ENCODE measurements at places on chromosomes 2 and 18. TPM values are rescaled to one million over a fixed set of nuclear protein-coding genes. Genes with fewer than 3 reads are reported as not detected.

The MEP1B gene
- not detected for total RNA-seq

The GPR35 gene
- total RNA-seq: 0.28 TPM

The RGPD3 gene
- 0.33 TPM for total RNA-seq

The APCDD1 gene
- 24.8 TPM for total RNA-seq

The GAL3ST2 gene
- total RNA-seq: not detected

The TMEM169 gene
- total RNA-seq: 0.27 TPM

The GCKR gene
- 1.2 TPM for total RNA-seq

The LYPD6 gene
- total RNA-seq: 0.33 TPM

The PROC gene
- total RNA-seq: 2.7 TPM

The DAPL1 gene
- 3.3 TPM for total RNA-seq

The RAB12 gene
- total RNA-seq: 47.8 TPM

The TXNDC2 gene
- total RNA-seq: not detected

The MEIS1 gene
- total RNA-seq: 4.3 TPM

GRCh38 chr2:68714866-68715265, 19.7 kb upstream of the ARHGAP25 start:
- no peak for DNase-seq

GRCh38 chr18:8754995-8755960, 49.9 kb downstream of the MTCL1 start:
- DNase-seq: peak; percentile 65

DNA sequence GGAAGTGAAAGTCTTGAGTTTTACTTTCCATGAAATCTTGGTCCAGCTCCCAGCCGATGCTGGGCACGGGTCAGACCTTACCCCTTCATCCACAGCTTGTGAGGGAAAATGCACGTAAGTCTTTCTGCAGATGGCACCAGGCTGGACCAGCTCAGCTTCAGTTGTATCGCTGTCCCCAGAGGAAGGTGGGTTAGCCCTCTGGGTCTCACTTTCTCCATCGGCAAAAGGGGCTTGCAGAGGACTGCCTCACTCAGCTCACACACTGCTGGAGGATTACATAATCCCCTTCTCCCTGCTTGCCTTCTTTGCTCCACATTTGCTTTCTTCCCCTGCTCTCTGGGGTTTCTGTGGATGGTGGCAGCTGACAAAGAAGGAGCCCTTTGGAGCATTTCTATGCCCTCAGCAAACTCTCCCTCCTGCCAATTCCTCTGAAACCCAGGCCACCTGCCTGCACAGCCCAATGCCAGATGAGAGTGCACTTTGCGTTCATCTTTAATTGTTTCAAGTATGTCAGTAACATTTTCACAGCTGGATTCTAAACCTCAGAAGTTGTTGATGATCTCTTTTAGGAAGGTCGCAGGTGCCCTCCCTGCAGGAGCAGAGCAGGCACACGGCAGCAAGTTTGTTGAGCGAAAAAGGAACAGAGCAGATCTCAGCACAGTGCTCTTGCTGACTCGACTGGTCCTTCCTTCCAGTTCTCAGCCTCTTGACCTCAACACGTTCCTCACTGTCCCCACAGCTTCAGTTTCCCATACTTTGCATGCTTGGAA, 155.6 kb upstream of the GLI2 start:
- DNase-seq: no peak

DNA sequence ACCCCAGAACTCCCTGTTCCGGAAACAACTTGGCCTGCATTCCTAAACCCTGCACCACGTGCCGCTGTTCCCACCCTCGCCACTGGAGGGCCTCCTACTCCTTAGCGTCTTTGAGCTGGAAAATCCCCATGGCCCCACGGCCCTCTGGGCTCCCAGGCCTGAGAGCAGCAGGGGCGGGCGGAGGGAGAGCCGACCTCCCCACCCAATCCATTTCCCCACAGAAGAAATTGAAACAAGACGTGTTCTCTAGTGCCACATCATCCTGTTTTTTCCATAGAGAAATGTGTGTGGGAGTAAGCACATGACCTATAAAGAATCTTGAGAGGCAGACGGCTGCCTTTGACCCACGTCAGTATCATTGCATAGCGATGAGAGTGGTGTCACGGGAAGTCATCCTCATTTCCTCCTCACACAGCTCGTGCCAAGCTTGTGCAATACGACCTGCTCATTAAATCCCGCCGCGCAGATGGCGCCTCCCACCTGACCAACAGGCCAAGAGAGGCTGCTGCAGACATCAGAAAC, 79.2 kb downstream of the LAMA1 start:
- peak; percentile 99 for DNase-seq

- no peak for DNase-seq
These were observed 41.7 kb downstream of the FRZB start for GRCh38 chr2:182824767-182825158.

GRCh38 chr2:122682356-122682755, 926.9 kb downstream of the TSN start:
- DNase-seq: no peak

GRCh38 chr2:121088251-121089165, 196.5 kb downstream of the TFCP2L1 start:
- no peak for DNase-seq

GRCh38 chr2:152183401-152184073, 8.0 kb upstream of the STAM2 start:
- DNase-seq: no peak

DNA sequence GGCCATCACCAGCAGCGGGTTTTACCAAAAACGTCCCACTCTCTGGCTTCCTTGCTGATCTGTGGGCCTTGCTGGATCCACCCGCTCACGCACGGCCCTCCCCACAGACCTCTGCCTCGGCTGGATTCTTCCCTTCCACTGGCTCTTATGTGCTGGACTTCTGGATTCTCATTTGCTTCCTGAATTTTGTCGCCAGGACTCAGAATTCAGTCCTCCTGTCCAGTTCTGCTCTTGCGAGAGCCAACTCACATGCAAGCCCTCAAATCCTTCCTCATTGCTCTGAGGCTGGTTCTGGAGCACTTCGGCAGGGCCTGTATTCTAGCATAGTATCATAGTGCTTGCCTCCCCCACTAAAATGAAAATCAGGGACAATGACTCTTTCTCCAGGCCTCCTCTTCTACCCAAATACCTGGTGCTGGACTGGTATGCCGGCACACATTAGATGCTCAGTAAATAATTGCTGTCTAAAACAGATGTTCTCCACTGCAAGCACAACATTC, 115.5 kb downstream of the ATL2 start:
- no peak for DNase-seq

GRCh38 chr2:146992466-146992865, 852.4 kb upstream of the ACVR2A start:
- DNase-seq: no peak

- no peak for DNase-seq
These were observed 47.4 kb downstream of the NTSR2 start for GRCh38 chr2:11622611-11623010.

DNA sequence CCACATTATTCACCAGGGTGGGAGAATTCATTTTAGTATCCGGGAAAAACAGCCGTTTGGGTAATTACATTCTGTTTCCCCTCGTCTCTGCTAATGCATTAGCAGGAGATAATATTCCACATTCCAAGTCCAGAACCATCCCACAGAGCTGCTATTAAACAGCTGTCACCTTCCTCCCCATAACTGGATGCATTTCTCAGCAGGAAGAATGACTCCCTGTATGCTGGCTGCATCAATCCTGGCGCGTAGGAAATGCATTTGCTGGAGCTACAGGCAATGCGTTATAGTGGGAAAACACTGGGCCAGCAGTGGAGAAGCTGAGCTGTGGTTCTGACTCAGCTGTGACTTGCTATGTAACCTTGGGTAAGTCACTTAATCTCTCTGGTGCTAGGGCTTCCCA, 246.0 kb downstream of the CLIP4 start:
- no peak for DNase-seq

- DNase-seq: no peak
These were observed 56.3 kb upstream of the HPCAL1 start for GRCh38 chr2:10246370-10246769.

DNA sequence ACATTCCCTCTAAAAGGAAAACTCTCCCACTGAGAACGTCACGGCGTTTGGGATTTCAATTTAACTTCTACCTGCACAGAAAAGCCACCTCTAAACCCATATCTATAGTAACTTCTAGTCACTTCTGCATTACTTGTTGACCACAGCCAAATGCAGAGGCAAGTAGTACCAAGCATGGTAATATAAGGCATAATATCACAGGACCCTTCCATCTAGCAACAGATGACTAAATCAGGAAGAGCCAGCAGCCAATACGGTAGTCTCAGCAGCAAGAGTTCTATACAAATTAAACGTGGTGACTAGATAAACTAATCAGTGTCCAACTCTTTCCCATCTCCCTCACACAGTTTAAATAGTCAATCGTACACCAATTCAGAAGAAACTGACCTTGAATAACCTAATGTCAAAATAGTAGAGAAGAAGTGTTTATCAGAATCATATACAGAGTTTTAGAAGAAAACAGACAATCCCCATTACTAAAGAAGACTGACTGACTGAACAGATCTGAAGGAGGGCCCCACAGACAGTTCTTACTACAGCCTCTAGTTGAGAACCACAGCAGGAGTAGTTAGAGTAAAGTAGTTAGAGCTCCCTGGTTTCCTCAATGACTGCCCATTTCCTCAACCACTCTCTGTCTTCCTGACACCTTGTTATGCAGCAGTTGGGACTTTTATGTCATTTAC, 30.0 kb downstream of the MEMO1 start:
- no peak for DNase-seq

DNA sequence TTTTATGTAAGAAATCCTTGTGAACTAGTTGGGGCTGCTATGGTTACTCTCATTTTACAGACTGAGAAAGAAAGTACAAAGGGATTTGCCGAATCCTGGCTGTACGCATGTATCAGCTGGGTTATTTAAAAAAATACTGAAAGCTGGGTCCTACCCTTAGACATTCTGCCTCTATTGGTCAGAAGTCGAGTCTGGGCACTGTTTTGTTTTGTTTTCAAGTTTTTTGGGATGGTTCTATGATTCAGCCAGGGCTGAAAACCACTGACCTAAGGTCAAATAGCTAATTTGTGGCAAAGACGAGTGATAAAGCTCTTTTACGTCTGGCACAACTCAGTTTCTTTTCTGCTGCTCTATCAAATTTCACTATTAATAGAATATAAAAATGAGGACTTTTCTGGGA, 5.9 kb upstream of the SLC8A1 start:
- DNase-seq: peak; percentile 43

DNA sequence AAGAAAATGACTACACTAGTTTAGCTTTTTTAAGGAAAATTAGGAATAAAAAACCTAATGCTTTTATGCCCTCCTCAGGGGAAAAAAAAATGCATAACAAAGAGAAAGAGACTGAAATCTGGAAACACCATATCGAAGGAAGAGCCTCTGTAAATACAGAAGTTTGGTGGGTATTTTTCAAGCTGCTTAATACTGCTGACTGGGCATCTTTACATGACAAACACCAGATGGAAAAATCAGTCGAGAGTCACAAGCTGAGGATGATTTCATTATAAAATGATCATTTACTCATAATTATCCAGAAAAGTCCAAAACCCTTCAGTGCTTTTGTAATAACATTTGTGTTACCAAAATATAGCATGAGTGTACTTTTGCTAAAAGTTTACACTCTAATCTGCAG, 1600.7 kb upstream of the ACVR2A start:
- DNase-seq: no peak

DNA sequence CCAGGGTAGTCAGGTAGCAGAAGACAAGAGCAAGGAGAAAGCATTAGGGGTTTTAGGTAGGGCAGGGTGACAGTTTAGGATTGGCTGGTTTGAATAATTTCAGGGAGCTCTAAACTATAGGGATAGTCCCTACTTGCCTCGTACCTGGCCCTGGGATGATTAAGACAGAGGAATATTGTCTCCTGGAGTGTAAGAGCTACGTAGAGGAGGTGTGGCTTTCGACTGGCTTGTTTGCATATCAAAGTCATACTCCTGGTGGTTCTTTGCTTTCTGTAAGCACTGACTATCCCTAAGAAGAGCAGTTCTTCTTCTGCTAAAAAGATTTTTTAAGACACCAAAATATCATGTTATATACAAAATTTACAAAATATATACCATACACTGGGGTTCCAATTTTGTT, 1867.4 kb downstream of the SUCLG1 start:
- no peak for DNase-seq

DNA sequence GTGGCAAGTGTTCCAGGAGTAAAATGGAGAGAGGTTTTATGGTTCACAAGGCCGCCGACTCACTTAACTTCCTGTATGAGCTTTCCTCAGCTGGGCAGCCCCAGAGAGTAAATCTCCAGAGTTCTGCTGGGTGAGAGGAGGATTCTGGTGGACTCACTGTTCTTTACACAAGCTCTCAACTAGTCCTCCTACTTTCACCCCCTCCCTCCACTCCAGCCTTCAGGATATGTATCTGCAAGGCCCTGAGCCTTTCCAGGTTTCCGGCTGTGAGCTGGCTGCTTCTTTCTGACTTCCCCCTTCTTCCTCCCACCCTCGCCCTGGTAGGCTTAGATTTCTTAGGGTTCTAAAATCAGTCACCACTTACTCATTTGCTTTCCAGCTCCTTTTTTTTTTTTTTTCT, 34.0 kb downstream of the EML6 start:
- no peak for DNase-seq

DNA sequence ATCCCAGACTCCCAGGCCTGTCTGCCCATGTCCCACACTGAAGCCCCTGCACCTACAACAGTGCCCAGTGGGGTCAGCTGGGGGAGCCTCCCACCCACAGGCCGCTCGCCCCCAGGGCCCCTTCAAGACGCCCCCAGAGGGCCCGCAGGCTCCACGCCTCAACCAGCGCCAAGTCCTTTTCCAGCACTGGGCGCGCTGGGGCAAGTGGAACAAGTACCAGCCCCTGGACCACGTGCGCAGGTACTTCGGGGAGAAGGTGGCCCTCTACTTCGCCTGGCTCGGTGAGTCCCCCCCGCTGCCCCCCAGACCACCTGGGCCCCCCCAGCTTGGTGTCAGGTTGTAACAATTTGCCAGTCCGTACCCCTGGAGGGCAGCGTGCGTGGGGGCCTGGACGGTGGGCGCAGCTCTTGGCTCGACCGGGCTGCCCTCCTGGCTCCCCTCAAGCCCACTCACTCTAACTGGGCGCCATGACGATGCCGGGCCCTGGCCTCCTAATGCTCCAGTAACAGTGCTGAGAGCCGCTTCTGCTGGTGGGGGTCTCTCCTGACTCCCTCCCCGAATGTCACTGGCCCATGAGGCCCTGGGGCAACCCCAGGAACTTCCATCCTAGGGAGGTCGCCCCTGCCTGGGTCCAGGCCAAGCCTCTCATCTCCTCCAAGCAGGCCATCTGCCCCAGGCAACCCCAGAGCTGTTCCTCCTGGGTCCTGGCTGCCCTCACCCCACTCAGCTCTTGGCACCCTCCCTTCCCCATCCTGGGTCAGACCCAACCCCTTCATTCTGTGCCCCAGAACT, 14.9 kb downstream of the ANO7 start:
- no peak for DNase-seq

DNA sequence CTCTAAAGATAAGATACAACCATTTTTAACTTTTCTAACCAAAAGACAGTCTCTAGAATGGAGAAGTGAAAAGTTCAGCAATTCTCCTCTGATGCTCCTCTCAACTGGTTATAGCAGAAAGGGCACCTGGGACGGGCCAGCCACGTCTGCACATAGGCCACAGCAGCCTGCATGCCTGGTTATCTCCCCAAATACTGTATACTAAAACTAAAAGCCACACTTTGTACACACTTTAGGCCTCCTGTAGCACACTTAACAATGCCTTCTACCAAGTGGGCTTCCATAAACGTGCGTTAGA, 179.1 kb downstream of the ANKRD44 start:
- no peak for DNase-seq

- DNase-seq: peak; percentile 43
These were observed 70.6 kb downstream of the COPS8 start for GRCh38 chr2:237156031-237156856.
